KBM-7 (cell line): ENCODE measurements at places on chromosomes 16 and 17.
A peak's percentile ranks its signal among the peaks of the same experiment; 100 is the strongest.

GRCh38 chr16:1134776-1135458, 18.0 kb upstream of the CACNA1H start:
- DNase-seq, result no peak

DNA sequence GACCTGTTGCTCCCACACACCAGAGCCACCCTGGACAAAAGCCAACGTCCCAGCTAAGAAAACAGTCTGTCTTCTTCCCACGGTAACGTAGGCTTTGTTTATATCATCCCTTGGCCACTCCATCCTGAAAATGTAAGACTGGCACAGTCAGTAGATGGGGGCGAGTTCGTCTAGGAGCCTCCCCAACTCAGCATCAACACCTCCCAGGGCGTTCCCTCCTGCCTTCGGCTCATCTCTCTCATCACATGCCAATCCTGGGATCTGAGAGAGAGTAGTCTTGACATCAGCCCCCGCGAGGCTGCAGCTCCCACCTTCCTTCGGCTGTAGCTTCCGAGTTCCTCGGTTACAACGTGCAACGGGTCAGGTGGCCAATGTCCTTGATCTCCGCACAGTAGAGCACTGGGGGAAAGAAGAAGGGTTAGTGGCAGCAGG, 894 bp downstream of the RNF227 start:
- no peak for DNase-seq

- DNase-seq, result no peak
Observed at GRCh38 chr16:46427340-46428107, 193.7 kb downstream of the SHCBP1 start.

GRCh38 chr16:75378616-75379015, 54.7 kb downstream of the CFDP1 start:
- DNase-seq, result no peak

DNA sequence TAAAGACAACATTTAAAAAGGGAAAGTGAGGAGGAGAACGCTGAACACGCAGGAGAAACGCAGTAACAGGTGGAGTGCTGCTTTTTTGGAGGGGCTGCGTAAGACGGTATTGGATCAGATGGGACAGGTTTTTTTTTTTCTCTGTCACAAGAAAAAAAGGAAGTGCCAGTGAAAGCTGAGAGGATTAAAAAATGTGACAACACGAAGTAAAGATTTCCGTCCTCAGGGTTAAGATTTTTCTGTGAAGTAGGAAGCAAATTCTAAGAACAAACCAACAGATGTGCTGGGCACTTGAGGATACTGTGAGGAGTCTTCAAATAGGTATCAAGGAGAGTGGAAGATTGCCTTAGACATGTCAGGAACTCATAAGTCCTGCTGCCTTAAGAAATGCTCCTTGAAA, 5.8 kb upstream of the ABCA9 start:
- peak; percentile 97 for DNase-seq

GRCh38 chr17:56231693-56232092, 78.4 kb downstream of the ANKFN1 start:
- DNase-seq, result no peak

DNA sequence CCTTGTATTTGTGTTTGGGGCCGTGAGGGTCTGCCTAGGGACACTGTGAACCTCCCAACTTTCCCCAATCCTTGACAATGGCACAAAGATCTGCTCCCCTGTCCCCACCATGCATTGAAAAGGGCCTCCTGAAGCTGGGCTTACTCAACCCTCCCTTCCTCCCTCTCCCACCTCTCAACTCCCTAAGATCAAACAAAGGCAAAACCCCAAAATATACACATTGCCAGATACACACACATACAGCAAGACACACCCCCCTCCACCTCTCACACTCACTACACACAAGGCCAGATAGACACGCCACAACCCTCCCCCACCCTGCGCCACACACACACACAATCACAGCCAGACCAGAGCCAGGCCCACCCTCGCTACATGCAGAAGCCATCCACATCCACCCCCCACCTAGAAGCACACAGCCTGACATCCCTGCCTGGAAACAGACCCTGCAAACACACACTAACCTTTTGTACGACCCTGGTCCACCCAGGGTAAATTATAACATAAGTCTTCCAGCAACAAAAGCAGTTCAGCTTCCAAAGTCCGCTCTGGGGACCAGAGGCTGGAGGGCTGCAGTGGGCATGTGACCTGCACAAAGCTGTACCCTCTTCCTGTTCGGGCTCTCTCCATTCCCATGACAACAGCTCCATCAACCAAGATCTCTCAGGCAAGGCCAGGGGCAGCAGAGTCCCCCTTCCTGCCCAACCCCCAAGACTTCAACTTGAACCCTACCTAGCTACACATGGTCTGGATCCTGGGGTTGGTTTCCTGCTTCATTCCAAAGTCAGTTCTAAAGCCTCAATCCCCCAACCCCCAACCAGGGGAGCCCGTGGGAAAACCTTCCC, 1.9 kb downstream of the PCGF2 start:
- DNase-seq, result no peak

DNA sequence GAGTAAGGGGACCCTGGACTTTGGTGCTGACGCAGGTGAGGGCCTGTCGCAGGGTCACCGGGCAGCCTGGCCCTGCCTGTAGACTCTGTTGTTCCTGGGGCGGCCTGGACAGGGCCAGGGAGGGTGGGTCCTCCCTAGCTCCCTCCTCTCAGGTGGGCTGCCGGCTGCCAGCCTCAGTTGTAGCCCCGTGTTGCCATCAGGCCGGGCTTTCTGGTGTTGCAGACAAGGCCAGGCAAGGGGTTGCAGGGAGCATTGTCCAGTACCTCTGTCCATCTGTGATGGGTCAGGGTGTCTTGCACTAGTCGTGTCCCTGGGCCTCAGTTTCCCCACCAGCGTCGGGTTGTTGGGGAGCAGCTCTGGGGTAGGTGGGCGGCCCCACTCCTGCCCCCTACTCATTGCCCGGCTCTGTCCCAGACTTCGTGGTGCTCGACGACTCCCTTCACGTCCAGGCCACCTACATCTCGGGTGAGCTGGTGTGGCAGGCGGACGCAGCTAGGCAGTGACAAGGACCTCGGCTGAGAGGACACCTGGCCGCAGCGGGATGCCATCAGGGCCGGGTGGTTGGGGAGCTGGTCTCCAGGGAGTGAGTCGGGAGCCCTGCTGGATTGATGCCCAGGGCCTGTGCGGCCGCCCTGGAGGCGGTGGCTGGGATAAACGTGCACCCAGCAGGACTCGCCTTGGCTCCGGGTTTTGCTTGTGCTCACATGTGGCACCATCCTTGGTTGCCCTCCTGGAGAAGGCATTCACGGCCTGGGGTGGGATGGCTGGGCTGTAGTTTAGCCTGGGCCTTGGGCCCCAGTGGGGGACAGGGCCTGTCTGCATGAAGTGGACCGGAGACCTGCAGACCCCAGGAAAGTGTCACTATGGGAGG, 1.9 kb downstream of the CEMP1 start:
- no peak for DNase-seq

DNA sequence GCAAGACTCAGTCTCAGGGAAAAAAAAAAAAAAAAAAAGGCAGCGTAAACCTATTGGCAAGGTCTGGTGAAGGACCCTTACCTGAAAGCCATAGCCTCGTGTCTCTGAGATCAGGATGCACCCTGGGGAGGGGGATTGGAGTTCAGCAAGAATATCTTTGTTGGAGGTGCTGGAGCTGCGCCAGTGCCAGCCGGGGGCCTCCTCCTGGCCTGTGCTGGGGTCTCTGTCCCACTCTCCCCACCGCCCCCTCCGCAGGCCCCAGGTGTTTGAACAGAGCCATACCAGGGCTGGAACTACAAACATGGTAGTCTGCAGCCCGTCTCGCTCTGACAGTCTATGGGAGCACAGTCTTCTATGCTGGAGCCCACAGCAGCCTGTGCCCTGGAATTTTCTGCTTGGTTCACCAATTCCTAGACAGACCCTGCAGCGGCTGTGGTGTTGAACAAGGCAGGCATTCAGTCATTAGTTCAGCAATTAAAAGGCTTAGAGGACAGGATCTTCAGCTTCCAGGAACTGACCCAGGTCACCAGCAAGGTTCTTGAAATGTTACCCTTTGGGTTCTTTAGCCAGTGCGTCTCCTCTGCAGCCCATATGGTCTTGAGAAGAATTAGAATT, 42.2 kb upstream of the KIFC3 start:
- DNase-seq, result no peak

- DNase-seq, result peak; percentile 82
Observed at GRCh38 chr17:79993390-79994227, 42.1 kb downstream of the TBC1D16 start.

- peak; percentile 78 for DNase-seq
Observed at GRCh38 chr16:592518-593306, 2.8 kb downstream of the RAB40C start.

GRCh38 chr16:15403392-15403995, 7.9 kb downstream of the MPV17L start:
- DNase-seq, result peak; percentile 7

DNA sequence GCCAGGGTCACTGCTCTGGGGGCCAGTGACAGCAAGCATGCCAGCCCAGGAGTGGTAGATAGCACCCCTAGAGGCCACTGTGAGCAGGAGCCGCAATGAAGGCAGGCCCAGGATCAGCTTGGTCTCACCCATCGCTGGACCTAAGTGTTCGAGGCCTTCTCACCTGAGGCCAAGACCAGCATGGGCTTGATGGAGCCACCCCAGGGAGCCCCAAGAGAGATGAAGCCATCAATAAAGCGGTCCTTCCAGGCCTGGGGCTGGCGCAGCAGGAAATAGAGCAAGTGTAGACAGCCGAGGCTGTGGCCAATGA, 1.8 kb downstream of the LCAT start:
- DNase-seq, result peak; percentile 54

- DNase-seq, result no peak
Observed at GRCh38 chr17:49260817-49261291, 30.3 kb upstream of the PHOSPHO1 start.

DNA sequence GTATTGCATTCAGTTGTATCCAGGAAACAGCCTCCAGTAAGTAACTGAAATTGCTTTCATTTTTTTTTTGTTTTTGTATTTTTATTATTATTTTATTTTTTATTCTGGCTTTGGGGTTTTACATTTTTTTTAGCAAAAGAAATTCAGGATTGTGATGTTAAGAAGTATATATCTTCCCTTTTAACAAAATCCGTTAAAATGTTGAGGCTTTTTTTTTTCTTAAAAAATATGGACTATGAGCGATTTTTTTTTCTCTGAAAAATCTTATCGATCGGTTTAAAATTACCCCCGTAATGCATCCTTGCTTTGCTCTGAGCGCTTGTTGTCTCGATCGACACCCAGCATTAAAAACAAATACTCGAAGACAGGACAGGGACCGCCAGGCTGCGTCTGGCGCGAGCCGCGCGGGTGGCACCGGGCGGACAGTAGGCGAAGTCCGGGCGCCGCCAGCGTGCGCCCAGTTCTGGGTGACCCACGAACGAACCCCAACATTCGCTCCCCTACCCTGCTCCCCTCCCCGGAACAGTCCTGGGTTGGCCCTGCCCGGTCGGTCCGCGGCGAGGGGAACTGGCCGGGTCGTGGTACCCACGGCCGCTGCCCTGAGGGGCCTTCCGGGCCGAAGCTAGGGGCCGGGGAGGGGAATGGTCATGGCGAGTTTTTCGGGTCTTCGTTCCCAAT, 482 bp downstream of the BAHCC1 start:
- no peak for DNase-seq

DNA sequence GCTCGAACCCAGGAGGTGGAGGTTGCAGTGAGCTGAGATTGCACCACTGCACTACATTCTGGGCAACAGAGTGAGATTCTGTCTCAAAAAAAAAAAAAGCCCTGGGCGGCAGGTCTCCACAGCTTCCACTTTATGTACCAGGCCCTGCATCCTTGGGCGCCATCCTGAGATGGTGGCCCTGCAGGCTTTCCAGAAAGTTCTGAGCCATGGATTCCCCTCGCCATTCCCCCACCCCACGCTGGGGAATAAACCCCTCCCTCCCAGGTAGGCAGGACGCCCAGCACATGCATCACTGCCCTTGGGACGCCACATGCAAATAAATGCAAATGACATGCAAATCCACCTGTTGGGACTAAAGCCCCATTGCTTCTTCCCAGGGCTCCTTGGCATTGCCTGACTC, 13.8 kb upstream of the ZNF469 start:
- no peak for DNase-seq

DNA sequence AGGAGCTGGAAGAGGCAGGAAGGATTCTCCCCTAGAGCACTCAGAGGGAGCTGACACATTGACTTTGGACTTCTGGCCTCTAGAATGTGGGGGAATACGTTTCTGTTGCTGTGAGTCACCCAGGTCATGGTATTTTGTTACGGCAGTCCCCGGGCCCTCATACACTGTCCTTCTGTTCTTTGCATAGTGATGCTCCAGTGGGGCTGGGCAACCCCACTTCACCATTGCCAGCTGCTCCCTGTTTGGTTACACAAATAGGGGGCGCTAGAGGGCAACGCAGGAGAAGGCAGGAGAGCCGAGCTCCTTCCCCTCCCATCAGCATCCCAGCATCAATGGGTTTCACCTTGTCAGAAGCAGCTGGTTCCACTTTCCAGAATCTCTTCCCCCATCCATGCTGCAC, 257.7 kb upstream of the FOXF1 start:
- peak; percentile 10 for DNase-seq

DNA sequence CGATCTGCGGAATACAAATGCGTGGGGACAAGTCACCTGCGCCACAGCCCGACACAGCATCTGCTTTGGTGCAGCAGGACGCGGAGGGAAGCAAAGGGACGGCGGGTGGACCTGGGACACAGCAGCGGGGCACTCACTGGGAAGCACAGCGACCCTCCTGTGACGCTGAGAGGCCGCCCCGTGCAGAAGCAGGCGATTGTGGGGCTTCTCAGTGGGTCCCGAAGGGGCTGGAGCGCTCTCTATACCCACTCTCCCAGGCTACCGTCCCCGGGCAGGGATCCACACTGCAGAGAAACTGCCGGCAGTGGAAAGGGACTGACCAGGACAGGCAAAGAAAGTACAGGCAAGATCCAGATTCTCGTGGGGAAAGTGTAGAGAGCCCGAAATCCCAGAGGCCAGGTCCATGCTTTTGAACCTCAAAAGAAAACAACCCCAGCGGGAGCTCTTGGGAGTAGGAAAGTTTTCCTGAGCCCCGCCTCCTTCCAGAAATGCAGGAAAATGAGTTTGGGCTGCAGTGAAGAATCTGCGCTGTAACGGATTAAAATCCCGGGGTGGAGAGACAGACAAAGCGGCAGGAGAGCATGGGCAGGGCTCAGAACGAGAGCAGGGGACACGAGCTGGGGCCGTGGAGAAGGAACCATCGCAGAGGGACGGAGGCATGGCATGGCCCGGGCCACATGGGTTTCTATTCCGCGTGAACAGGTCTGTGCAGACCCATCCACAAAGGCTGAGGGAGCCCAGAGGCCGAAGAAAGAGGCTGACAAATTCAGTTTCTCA, 12.7 kb downstream of the COX4I1 start:
- DNase-seq, result no peak

- peak; percentile 71 for DNase-seq
Observed at GRCh38 chr16:71723537-71724319, 773 bp downstream of the PHLPP2 start.

DNA sequence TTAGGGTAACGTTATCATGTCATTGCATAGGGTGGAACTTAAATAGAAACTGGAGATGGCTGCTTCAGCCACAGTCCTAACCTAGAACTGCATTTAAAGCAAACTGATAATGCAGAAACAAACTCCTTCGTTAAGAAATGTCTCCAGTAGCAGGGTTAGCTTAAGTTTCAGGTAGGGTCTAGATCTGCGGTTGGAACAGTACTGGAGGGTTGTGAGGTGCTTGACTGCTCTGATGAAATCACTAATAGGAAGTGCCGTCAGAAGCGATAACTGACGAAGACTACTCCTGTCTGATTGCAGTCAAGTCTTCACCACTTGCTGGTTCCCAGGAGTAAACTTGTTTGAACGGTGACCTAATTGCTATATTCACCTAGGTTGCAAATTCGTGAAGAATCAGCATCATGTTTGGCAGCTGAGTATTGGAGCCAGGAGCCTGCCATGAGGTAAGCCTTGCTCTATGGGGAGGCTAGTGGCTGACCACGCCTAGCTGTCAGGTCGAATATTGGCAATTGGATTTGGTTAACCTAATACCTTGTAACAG, 24.5 kb downstream of the TRPV2 start:
- peak; percentile 56 for DNase-seq
